ENCODE measurements at places on chromosomes 16 and 17.

DNA sequence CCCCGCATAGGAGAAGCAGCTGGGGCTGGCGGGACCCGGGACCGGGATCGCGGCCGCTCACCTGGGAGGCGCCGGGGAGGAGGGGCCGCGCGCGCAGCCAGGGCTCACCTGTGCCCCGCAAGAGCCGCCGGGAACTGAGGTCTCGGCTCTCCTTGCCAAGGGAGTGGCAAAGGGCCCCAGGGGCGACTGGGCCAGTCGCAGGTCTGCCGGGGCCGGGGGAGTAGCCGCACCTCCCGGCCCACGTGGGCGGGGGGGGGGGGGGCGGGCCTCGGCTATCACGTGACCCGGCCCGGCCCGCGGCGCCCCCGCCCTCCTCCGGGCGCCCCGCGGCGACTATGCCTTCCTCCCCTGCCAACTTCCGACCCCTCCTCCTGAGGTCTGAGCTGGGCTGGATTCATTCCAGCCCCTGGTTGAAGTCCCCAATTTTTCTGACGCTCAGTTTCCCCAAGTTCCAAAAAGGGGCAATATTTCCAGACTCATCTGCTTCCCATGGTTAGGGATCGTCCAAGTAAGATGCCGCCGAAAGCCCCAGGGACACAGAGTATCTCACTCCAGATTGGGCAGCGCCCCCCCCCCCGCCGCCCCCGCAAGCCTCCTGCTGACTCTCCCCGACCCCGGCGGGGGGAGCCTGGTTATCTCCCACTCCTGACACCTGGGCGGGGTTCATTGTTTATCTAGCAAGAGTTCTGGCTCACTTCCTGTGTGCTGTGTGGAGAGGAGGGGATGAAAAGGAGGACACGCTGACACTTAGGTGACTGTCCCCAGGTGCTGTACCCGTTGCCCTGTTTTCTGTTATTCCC lies at the start of gene TMC6:
Gene TMC6, minus strand, starts transcription at position 205 of the 800 bp plus-strand sequence. CDS start 1,923 bp downstream, outside the sequence.
- peak; percentile 54 for DNase-seq

GRCh38 chr16:55655897-55656681 lies at the start of gene SLC6A2:
Gene SLC6A2, plus strand, starts transcription at chr16:55655988. Its CDS starts 707 bp downstream, at chr16:55656695.
- DNase-seq: no peak

DNA sequence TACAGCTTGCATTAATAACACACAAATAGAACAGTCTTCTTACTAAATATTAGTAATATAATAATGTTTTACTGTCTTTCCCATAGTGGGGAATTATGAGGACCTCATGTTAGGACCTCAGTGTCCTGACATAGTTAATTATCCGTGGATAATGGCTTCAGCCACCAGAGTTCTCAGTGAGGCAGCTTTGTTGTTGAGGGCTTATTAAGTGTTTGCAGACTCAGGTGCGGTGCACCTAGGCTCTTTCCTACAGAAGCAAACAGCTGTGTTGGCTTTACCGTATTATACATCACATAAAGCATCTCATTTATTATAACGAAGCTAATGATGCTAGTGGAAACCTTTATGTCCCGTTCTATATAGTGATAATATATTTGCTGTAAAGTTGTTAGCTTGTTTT lies 246.7 kb downstream of the FTO start:
- no peak for DNase-seq

- DNase-seq: no peak
Observed at GRCh38 chr17:44223541-44224071, 4.1 kb upstream of the UBTF start.

Measured in activated T-cell treated with anti-CD3 and anti-CD28 coated beads for 1 hour (primary cell).